ENCODE measurements at places on chromosomes 11 and 22.

DNA sequence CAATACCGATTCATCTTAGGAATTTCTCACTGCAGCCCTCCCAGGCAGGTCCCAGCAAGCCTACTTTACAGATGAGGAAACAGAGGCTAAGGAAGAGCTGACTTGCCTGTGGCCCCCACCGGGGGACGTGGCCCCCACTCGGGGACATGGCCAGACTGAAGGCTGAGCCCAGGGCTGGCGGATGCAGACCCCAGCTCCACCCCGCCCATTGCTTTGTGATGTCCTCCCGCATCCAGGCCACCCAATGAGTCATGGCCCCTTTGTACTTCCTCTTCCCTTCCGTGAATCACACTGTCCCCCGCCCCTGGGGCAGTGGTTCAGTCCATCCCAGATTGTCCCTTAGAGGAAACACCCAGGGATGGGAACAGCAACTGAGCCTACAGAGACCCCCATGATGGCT lies 116.0 kb upstream of the ANO1 start:
- DNase-seq, result no peak

DNA sequence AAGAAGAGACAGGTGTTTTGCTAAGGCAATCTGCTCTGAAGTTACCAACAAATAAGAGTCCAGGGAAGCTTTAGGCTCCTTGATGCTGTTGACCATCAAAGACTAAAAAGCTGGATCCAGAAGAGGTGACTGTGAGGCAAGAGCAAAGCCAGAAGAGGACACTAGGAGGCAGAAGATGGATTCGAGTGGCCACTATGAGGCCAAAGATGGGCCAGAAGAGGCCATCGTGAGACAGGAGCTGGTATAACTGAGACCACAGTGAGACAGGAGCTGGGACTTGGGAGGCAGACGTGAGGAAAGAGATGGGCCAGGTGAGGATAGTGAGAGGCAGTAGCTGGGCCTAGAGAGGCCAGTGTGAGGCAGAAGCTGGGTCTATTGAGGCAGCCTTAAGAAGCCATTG lies 37.7 kb downstream of the OR4C45 start:
- no peak for DNase-seq

- DNase-seq, result no peak
These were observed 3.9 kb upstream of the CATSPERZ start for GRCh38 chr11:64296236-64296635.

DNA sequence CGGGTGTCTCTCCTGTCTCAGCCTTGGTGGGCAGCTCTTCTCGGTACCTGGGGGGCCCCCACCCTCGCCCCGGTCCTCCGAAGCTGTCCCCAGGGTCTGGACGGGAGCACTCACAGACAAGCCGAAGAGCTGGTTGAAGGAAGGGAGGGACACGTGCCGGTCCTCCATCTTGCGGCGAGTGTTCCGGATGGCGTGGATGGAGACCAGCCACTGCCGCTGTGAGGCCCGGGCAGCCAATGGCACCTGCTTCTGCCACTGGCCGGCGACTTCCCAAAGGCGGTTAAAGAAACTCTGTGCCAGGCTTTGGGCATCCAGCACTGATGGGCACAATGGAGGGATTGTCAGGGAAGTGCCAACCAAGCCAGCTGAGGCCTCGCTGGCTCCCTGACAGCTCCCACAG lies 18.7 kb downstream of the PPM1F start:
- no peak for DNase-seq

DNA sequence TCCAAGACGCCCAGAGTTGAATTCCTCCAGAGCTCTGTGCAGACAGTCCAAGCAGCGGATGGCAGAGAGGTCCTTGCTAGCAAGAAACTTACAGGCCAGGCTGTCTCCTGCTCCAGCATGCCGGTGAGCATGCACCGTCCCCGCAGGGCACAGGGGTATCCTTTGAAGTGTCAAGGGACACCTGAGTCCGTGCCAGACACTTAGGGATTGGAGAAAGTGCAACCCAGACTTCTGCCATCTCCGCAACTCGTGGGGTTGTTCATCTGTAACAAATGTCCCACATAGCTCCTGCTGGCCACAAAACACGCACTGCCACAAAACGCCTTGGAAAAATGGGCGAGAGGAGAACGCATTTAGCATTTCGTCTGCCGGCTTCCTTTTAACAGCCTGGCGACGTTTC lies 13.3 kb downstream of the TSPO start:
- DNase-seq, result no peak

DNA sequence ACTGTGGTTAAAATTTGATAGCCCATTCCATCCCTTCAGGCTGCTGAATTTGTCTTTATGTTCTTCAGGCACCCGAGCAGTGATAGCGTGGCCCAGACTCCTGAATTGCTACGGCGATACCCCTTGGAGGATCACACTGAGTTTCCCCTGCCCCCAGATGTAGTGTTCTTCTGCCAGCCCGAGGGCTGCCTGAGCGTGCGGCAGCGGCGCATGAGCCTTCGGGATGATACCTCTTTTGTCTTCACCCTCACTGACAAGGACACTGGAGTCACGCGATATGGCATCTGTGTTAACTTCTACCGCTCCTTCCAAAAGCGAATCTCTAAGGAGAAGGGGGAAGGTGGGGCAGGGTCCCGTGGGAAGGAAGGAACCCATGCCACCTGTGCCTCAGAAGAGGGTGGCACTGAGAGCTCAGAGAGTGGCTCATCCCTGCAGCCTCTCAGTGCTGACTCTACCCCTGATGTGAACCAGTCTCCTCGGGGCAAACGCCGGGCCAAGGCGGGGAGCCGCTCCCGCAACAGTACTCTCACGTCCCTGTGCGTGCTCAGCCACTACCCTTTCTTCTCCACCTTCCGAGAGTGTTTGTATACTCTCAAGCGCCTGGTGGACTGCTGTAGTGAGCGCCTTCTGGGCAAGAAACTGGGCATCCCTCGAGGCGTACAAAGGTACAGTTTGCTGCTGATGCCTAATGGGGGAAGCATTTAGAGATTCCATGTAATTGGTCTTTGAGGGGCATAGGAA lies 4.7 kb downstream of the MADD start:
- DNase-seq, result no peak

- no peak for DNase-seq
These were observed 14.6 kb upstream of the IGLL5 start for GRCh38 chr22:22872722-22873708.

DNA sequence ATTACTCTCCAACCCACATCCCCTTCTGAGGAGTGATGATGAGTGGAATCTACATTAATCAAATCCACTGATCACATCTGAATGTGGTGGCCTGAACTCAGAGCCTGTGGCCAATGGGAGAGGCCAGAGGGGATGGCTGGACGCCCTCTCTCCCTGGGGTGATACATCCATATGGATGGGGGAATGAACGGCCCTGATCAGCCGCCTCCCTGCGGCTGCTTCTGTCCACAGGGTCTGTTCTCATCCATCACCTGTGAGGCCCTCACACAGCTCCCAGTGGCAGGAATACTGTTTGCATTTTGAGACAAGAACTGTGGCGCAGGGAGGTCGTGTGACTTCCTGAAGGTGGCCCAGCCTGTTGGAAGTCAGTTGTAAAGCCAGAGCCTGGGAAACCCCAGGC lies 78.3 kb upstream of the SHISAL1 start:
- DNase-seq, result no peak

DNA sequence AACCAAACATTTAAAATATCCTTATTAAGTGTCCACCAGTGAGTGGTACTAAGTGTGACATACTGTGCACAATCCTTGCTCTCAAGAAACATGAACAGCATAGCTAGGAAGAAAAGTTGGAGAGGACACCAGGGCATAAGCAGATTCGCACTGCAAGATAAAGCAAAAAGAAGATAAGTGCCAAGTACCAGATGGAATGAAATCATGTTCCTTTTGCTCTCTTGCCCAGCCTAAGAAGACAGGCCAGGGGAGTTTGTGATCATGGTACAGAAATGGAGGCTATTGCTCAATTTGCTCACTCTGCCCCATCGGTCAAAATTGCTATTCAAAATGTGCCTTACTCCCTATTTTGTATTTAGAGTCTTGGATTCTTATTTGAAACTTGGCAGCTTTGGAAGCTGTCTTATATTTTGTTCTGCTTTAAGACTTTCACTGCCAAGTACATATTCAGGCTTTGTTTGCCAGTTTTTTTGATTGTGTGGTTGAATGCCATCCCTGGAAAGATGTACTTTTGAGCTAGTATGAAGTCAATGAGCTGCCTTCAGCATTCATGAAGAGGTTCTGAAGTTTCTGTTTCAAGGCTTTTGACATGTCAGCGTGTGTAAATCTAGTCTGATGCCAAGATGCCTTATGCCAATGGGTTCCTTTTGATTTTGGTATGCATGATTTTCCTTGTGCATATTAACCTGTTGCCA lies 90.3 kb downstream of the PAX6 start:
- no peak for DNase-seq

DNA sequence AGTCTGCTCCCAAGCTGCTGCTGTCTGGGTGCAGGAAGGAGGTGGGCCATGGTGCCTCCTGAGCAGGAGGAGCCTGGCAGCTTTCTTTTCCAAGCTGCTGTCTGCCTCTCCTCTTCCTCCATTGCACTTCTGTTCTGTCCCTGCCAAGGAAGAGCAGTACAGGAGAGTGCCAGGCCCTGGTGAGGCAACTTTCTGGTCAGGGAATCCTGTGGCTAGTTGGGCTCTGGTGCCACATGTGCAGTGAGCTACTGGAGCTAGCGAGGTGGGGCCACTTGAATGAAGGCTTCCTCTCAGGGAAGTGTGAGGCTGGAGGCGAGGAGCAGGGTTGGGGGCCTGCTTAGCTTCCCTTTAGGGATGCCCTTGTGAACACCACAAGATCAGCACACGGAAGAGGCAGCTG lies 90.0 kb downstream of the TSPAN18 start:
- DNase-seq, result no peak

GRCh38 chr11:69573761-69574607 lies 67.0 kb upstream of the CCND1 start:
- no peak for DNase-seq

- DNase-seq, result no peak
These were observed 53.9 kb upstream of the SHISAL1 start for GRCh38 chr22:44366372-44367300.

GRCh38 chr22:27431896-27432295 lies 369.7 kb downstream of the MN1 start:
- peak; percentile 26 for DNase-seq

DNA sequence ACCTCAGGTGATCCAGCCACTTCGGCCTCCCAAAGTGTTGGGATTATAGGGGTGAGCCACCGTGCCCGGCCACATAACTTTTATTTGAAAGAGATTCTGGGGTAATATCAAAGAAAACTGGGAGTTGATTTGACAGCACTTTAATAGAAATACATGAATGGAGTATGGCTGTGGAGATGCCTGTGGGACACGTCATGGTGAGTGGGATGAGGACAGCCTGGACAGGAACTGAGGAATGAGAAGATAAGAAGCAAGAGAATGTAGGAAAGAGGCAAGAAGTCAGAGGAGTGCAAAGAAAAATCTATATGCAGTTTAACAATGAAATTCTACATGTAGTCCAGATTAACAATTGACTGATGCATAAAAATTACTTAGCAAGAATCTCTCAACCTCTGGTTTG lies 31.0 kb downstream of the SLC22A6 start:
- DNase-seq, result no peak

DNA sequence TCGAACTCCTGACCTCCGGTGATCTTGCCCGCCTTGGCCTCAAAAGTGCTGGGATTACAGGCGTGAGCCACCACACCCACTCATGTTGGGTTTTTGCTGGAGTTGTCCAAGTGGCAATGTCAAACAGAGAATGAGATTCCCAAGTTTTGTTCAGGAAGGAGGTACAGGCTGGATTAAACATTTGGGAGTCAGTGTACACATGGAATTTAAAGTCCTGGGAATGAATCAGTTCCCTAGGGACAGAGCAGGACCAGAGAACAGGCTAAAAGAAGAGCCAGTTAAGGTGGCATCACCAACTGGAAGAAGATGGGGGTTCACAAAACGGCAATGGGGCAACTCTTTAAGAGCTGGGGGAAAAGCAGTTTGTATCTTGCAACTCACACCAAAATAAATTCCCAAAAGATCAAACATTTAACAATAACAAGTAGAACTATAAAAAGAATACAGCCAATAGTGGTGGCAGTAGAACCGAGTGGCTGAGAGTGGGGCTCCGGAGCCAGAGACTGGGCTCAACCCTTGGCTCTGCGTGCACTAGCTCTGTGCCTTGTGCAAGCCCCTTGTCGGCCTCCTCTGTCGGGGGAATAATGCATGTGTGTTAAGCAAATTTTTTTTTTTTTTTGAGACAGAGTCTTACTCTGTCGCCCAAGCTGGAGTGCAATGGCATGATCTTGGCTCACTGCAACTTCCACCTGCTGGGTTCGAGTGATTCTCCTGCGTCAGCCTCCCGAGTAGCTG lies 33.8 kb upstream of the CTSD start:
- no peak for DNase-seq

GRCh38 chr11:101745756-101746155 lies 161.9 kb upstream of the TRPC6 start:
- peak; percentile 14 for DNase-seq

- no peak for DNase-seq
These were observed 49.1 kb downstream of the LRRC32 start for GRCh38 chr11:76621466-76621865.

- peak; percentile 88 for DNase-seq
These were observed 29.5 kb downstream of the DKK3 start for GRCh38 chr11:11978792-11979487.

DNA sequence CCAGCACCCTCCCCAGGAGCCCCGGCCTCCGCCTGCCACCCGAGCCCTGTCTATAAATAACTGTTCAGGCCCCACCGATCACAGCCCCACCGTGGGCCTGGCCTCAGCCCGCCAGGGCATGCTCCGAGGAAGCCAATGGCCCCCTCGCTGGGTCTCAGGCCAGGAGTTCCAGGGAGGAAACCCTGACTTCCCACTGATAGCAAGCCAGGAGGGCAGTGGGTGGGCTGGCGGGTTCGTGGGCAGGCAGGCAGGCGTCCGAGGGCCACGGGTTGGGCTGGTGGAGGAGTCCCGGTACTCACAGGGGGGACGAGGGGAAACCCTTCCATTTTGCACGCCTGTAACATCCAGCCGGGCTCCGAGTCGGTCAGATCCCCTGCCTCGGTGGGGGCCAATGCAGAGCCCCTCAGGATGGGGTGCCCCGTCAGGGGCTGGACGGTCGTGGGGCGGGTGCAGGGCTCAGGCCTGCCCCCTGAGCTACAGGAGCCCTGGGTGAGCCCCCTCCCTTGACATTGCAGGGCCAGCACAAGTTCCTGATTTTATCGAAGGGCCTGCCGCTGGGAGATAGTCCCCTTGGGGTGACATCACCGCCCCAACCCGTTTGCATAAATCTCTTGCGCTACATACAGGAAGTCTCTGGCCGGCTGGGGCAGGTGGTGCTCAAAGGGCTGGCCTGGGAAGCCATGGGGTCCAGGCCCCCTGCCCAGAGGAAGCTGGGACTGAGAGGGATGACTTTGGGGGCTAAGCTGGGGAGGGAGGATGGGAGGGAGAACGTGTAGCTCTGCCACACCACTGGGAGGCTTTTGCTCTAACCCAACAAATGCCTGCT lies at the start of gene SPI1:
Gene SPI1, minus strand, starts transcription at position 538 of the 826 bp plus-strand sequence. Its CDS starts 194 bp downstream, at position 344.
- no peak for DNase-seq

GRCh38 chr11:12941671-12942070 lies 67.4 kb upstream of the RASSF10 start:
- no peak for DNase-seq

DNA sequence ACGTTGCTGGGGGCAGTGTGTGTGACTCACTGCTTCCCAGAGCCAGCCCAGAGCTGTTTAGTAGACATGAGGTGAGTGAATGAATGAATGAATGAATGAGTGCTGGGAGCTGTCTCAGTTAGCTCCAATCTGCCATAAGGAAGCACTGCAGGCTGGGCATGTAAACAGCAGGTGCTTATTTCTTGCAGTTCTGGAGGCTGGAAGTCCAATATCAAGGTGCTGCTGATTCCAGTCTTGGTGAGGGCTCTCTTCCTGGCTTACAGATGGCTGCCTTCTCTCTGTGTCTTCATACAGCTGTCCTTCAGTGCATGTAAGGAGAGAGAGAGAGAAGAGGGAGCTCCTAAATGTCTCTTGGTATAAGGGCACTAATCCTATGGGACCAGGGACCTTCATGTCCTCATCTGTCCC lies 4.1 kb downstream of the C11orf21 start:
- DNase-seq, result no peak

GRCh38 chr11:76013526-76013925 lies 192.8 kb downstream of the WNT11 start:
- no peak for DNase-seq

Measured in choroid plexus epithelial cell (primary cell).